Kidney epithelial cell (primary cell): ENCODE measurements at places on chromosomes 4 and X. TPM values are rescaled to one million over a fixed set of nuclear protein-coding genes. Genes with fewer than 3 reads are reported as not detected.

XKRX gene
- 0.04 TPM in 1 of 2 replicates, not detected in the other for total RNA-seq

DNA sequence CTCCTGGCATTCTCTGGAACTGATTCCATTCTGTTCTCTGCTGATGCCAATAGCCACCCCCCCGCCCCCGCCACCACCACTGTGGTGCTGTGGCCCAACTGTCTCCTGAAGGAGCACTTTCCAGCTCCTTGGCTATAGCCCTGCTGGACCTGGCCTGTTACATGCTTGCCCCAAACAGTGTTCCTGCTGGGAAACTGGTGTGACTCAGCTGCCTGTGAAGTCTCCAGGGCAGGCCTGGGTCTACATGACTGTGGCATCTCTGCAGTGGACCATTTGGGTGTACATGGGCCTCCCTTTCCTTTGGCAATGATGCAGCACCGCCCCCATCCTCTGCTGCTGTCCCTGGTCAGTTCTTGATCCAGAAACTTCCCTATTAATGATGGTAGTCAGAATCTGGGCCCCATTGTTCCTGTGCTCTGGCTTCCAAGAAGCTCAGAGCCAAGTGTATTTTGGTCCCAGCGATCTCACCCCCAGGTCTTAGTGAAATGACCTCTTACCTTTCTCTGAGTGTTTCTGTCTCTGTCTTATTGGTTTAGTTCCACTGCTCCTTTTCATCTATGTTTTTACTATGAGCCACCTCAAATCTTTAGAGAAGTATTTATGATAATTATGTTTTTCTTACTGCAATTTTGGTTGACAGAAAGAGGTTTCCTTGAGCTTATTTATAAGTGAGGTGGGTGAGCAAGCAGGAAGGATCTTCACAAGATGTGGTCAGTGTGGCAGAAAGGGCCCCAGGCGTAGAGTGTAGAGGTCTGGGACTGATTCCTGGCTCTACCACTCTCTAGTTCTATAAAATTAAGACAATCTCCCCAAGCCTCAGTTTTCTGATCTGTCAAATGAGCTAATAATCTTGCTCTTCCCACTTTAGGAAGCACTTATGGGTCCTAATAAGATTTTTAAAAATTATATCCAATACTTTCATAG is 210.7 kb upstream of the EOLA2 start:
- no peak for DNase-seq

RAB33A gene
- 3.2 and 3.6 TPM in 2 replicates for total RNA-seq

GRCh38 chr4:2954358-2955185 is 8.6 kb downstream of the NOP14 start:
- no peak for DNase-seq

DNA sequence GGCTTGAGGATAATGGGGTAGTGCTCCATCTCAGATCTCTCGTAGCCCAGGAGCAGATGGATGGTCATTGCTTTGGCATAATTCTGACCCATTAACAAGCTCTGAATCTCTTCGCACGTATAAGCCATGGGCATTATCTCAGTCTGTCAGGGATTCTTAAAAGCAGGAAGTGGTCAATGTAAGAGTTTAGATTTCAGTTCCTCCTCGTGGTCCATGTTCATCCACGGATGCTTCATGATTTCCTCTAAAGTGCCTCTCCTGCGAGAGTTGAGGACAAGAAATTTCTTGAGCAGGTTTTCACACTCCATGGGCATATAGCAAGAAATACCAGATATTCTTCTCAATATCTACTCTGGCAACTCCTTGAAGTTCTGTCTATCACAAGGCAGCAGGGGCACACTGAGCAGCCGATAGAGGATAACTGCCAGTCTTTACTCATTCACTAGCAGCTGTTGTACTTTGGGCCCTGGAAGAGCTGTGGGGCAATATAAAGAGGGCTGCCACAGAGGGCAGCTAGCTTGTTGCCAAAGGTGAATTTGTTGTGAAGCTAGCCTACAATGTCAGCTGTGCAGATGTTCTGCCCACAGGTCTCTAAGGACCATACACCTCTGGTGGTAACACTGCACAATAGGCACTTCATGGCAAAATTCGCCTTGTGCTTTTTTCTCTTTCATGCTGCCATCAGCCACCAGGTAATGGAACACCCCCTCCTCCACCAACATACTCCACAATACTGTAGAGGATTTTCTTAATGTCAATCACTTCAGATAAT is 52.0 kb upstream of the WDR17 start:
- DNase-seq: no peak

IGFBP7 gene
- 1,064 and 1,134 TPM in 2 replicates for total RNA-seq

MAGEB10 gene
- total RNA-seq: not detected in 2 replicates

RRH gene
- total RNA-seq: not detected in 2 replicates

DNA sequence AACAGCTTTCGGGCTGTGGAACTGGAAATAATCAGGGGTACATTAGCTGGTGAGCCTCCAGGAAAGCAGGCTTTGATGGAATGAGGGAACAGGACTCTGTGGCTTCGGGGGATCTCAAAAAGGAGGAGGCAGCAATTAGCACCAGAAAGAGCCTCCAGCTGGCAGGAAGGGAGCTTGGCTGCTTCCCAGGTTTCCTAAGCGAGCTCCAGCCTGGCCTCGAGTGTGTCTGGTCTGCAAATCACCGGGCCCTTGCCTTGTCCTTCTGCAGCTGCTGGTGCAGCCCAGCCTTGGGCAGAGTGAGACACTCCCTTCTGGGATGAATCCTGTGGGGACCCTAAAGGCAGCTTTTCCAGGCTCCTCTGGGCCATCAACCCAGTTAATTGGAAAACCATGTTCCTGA is 10.7 kb upstream of the PDHA1 start:
- no peak for DNase-seq

UCP1 gene
- total RNA-seq: 0.58 TPM in 1 of 2 replicates, not detected in the other

GRCh38 chr4:186669159-186669731 is 54.4 kb downstream of the FAT1 start:
- DNase-seq: no peak

RCHY1 gene
- total RNA-seq: 20.3 and 25.9 TPM in 2 replicates

GRCh38 chrX:129679901-129680300 is 25.1 kb upstream of the APLN start:
- no peak for DNase-seq

DNA sequence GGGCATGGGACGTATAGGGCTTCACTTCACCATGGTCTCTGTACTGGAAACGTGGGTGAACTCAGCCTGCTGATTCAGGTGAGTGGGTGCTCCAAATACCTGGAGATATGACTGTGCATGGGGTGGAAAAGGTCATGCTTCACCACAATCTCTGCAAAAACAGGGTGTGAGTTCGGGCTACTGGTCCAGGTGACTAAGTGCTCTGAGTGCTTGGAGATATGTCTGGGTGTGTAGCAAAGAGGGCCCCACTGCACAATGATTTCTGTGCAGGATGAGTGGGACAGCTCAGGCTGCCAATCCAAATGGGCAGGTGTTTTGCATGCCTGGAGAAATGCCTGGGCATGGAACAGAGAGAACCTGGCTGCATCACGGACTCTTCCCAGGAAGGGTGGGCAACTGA is 11.2 kb upstream of the CPXCR1 start:
- no peak for DNase-seq

DNA sequence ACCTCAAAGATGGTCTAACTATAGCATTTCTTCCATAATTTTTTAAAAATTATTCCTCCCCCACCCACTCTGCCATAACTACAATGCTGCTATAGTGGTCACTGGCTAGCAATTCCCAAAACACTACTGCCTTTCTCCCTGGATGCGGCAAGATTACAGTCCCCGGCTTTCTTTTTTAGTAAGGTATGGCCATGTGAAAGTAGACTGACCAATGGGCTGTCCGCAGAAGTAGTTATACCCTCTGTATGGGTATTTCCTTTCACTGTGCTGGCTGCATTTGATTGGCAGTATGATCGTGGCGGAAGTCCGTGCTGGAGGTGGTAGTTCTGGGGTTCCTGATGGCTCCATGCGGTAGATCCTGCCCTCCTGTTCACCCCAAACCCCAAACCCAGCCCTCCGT is 166.0 kb downstream of the FBXO8 start:
- DNase-seq: no peak

TMEM184C gene
- total RNA-seq: 37.6 and 46.5 TPM in 2 replicates

GRCh38 chrX:21708116-21708515 is 49.8 kb downstream of the SMPX start:
- DNase-seq: no peak

DNA sequence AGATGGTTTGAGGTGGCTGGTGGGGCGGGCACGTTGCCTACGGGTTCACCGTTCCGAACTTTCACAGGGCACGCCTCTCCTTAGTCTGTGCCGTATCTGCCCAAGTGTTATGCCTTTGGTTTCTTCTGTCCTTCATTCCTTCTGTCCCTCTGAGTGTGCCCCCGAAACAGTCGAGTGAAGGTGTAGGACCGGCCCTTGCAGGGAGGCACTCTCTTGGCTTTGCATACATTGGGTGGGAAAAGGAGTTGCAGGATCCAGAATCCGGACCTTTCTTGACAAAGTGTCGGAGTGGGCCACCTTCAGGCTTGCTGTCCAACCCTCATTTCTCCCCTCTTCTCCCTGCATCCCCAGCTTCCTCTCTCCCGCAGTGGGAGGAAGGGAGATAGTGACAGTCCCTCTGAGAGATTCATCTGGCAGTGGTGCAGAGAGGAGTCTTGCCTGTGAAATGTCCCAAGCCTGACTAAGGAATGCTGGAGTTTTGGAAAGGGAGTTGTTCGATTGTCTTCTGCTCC is 569 bp downstream of the ARFIP1 start:
- no peak for DNase-seq

DNA sequence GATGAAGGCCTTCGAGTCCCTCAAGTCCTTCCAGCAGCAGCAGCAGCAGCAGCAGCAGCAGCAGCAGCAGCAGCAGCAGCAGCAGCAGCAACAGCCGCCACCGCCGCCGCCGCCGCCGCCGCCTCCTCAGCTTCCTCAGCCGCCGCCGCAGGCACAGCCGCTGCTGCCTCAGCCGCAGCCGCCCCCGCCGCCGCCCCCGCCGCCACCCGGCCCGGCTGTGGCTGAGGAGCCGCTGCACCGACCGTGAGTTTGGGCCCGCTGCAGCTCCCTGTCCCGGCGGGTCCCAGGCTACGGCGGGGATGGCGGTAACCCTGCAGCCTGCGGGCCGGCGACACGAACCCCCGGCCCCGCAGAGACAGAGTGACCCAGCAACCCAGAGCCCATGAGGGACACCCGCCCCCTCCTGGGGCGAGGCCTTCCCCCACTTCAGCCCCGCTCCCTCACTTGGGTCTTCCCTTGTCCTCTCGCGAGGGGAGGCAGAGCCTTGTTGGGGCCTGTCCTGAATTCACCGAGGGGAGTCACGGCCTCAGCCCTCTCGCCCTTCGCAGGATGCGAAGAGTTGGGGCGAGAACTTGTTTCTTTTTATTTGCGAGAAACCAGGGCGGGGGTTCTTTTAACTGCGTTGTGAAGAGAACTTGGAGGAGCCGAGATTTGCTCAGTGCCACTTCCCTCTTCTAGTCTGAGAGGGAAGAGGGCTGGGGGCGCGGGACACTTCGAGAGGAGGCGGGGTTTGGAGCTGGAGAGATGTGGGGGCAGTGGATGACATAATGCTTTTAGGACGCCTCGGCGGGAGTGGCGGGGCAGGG is 568 bp downstream of the HTT start:
- DNase-seq: no peak

- DNase-seq: no peak
These were observed 74.9 kb downstream of the CLDN34 start for GRCh38 chrX:10042055-10042454.

DNA sequence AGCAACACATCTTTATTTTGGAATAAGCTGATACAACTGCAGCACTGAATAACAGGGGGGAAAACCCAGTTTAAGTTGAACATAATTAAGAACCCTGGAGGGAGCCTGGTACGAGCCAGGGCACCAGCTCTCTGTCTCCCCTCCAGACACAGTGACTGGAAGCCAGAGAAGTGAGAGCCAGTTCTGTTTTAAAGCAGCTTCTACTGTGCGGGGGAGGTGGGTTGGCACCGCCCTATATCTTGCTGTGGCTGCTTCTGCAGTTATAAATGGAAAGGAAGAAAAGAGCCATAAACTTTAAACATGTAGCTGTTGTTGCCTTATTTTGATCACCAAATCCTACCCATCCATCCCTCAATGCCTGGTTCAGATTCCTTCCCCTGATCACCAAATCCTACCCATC is 207.9 kb upstream of the ANXA3 start:
- DNase-seq: no peak

- DNase-seq: no peak
These were observed 53.5 kb upstream of the KLF3 start for GRCh38 chr4:38610521-38610920.

PCDH11X gene
- not detected in 2 replicates for total RNA-seq

- no peak for DNase-seq
These were observed 363.5 kb downstream of the BCOR start for GRCh38 chrX:39734174-39734776.

DNA sequence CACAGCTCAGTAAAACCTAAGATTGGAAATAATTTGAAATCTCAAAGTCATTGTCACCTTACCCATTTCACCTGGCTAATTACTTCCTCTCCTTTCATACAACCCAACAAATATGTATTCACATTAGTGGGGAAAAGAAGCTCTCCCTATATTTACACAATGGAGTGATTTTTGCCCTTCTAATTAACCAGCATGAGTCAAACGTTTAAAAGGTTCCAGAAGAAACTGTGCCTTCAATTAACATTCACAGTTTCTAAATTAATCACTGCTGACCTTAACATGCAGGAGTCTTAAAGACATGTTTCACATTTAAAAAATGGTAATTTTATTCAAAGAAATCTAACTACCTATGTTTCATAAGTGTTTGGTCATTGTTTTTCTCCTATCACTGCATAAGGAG is 254.6 kb downstream of the CBLL2 start:
- no peak for DNase-seq

DNA sequence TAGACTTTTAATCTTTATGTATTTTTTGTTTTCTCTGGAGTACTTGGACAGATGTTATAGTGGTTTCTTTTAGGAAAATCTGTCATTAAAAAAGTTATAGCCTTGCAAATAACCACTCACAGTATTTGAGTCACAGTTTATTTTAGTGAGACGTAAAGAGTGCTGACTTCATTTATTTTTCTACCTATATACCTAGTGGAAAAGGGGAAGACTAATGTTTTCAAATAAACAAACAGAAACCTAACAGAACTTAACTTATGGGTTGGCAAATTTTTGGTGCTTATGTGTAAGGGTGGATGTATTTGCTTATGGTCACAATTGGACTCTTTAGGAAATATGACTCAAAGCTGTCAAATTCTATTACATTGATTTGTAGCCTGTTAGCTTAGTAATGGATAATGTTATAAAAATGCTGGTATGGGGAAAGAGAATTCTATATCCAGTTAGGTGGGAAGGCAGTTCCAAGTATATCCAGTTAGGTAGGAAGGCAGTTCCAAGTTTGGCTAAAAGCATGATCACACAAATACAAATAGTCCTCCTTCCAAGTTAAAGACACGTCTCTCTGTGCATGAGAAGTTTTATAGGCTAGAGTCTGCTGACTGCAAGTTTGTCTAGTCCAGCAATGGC is 61.9 kb downstream of the SLC9A6 start:
- DNase-seq: no peak

CSAG1 gene
- total RNA-seq: not detected in 2 replicates

DNA sequence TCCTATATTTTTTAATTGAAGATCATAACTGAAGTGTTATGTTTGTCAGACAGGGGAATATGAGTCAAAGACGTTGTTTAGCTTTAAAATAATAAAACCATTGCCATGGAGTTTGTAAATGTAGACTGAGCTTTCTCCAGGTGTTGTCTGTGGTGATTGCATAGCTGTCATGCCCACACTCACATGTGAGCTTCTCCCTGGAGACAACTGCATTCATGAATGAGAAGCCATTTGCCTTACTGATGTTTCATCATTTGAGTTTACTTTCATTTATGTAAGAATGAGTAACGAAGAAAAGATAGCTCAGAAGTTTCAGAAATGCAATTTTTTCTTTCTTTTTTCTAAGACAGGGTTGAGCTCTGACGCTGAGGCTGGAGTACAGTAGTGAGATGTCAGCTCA is 339.1 kb downstream of the GALNTL6 start:
- DNase-seq: no peak
